H9 (cell line): ENCODE measurements at places on chromosomes 6 and 20.

DNA sequence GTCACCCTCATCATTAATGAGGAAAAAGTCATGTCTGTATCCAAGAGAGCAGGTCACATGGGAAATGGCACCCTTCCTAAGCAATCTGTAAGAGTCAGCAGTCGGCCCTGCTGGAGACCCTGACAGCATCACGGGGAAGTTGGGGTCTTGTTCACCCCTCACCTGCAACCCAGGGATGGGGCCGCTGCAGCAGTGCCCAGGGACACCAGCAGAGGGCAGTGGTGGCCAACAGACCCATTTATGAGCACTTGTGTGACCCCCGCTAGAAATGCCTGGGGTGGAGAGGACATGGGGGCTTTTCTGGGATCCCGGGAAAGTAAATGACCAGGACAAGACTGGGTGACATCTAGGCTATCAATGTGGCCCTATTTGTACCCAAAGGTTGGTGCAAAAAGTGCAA lies 35.9 kb downstream of the ANKRD60 start:
- DNase-seq: peak; percentile 50

DNA sequence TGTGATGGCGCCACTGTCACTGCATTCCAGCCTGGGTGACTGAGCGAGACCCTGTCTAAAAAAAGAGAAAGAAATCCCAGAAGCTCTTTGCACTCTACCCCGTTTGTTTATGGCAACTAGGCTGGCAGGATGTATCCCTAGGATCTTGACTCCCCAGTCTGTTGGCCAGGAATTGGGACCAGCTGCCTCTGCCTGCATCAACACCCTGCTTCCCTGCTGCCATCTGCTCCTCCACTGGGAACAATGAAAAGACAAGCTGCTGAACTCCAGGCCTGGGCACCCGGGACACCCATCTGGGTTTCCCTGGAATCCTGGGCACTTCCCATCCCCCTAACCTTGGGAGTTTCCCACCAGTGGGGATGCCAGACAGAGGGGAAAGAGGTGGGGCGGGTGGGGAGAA lies 64.9 kb downstream of the CPNE5 start:
- DNase-seq: no peak

DNA sequence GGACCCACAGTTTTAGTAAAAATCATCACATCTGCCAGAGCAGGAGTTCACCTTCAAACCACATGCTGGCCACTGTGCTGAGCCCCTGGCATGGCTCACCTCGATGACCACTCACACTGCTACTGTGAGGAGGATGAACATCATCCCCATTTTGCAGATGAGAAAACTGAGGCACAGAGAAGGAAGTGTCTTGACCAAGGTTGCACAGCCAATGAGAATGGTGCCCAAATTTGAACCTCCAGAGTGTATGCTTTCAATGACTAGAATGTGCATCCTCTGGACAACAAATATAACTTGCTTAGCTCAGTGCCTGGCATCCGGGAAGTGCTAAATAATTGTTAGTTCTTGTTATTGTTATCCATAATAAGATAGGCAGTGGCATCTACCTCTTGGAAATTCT lies 37.2 kb upstream of the FAM83D start:
- no peak for DNase-seq

- peak; percentile 72 for DNase-seq
Measured at GRCh38 chr20:52103335-52103912, 88.2 kb downstream of the ZFP64 start.

GRCh38 chr6:12119085-12119588 lies 107.0 kb downstream of the HIVEP1 start:
- DNase-seq: no peak

GRCh38 chr6:156344491-156344890 lies 432.7 kb upstream of the ARID1B start:
- no peak for DNase-seq

GRCh38 chr20:44720621-44720996 lies 5.4 kb downstream of the CCN5 start:
- no peak for DNase-seq
